ENCODE measurements at places on chromosomes 5 and 9.
A peak's percentile ranks its signal among the peaks of the same experiment; 100 is the strongest.

DNA sequence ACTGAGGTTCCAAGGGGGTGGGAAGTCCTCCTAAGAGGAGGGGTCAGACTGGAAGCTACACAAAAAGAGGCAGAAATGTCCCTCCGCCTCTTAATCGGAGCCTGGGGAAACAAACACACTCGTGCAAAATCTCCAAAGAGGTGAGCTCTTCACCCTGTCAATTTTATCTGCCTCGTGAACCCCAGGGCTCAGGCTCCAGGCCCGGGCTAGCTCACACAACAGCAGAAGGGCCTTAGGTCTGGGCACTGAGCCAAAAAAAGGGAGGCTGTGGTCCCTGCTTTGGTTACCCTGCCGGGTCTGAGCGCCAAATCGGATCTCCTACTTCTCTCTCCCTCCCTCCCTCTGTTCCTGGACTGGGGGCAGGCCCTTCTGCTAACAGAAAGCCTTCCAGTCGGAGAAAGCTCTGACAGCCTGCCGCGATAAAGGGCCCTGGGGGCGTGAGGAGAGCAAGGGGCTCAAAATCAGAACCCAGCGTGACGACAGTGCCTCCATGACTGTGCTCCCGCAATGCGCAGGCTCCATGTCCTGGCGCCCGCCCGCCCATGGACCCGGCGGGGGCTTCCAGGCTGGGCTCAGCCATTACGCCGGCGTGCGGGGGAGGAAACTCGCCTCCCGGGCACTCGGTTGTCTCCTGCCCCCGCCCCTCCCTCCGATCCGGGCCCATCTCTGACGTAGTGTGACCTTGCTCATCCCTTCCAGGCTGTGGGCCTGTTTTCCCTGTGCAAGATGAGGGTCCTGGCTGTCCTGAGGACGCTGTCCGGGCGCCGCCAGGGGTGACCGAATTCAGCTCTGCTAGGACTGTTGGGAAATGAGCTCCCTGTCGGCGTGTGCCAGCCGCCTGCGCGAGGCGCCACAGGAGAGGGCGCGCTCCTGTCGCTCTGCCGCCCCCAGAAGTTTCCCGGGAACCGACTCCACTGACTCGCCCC is 865 bp upstream of the SLC22A4 start:
- peak; percentile 89 for DNase-seq

DNA sequence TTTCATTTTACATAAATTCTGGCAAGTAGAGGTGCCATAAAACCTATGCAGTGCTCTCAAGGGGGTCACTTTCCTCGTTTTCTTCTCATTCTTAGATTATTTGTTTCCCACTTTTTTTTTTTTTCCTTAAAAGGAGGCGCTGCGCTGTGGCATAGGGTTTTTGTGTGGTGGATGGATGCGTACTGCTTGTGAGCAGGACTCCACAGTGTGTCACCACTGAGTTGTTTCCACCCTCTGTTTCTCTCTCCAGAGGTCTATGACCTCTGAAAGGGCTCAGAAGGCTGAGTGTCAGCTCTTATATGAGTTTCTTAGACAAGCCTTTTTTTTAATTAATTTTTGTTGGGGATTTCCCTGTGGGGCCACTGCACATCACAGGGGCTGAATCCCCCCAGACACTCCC is 13.6 kb upstream of the CLTB start:
- DNase-seq = no peak

DNA sequence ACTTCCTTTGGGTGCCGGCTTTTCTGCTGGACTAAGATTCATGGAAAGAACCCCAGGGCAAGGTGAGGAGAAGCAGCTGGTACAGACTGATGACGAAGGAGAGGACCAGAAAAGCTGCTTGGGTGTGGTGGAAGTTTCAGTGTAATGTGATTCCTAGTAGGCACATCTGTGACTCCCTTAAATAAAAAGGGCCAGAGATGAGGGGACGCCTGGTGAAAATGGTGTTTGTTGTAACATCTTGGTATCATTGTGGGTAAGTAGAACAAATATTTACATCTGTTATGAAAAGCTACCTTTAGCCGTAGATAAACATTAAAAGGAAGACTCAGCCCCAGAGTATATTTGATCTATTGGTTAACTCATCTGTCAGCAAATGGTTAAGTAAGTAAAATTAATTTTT is 33.8 kb downstream of the OTULINL start:
- DNase-seq = no peak

DNA sequence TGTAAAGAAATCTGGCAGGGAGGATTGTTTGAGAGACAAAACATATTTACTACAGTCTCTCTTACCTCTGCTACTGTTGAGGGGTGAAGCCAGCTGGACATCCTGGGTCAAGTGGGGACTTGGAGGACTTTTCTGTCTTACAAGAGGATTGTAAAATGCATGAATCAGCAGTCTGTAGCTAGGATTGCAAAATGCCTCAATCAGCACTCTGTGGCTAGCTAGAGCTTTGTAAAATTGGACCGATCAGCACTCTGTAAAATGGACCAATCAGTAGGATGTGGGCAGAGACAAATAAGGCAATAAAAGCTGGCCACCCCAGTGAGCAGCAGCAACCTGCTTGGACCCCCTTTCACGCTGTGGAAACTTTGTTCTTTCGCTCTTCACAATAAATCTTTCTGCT is 995.8 kb upstream of the CDH6 start:
- no peak for DNase-seq

DNA sequence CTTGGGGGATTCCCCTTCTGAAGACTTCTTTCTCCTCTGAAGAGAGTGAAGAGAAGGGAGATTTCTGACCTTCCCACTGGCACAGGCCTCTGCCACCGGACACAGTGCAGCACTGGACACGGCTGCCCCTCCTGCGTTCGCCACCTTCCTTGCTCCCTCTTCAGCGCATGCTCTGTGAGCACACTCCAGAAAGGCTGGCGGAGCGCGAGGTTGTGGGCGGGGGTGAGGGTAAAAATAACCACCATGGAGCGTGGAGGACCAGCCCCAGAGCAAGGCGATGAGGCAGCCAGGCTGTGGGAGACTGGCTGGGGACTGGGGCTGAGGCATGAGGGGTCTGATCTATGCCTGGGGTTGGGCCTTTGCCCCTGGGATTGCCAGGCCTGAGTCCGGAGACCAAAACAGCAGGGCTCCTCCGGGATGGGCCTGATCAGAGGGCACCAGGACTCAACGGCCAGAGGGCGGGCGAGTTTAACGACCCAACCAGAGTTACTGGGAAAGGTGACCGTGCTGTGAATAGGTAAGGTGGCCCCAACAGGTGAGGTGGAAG is 97.2 kb downstream of the ROR2 start:
- DNase-seq = no peak

DNA sequence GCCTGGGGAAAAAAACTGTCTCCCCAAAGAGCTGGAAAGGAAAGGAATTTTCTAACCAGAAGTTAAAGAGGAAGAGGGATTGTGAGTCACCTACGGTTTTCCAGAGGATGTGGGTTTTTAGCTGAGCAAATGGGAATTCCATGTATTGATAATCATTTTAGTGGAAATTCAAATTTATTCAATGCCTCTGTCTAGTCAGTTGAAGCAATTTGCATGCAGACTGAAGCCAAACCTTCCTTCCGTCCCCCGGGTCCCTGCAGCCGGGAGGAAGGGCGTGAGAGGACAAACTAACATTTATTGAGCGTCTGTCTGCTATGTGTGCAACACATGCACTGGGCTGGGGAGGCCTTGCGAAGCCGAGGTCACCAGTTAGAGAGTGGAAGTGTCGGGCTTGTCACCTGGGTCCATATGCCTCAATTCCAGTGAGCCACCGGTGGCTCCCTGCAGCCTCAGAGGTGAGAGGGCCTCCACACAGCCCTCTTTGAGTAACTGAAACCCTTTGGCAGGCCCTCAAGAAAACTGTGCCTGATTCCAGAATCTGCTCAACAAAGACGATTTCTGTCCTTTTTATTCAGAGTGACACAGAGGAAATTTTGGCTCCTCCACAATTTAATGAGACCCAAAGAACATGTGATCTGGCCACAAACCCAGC is 70.3 kb downstream of the COL27A1 start:
- peak; percentile 74 for DNase-seq

DNA sequence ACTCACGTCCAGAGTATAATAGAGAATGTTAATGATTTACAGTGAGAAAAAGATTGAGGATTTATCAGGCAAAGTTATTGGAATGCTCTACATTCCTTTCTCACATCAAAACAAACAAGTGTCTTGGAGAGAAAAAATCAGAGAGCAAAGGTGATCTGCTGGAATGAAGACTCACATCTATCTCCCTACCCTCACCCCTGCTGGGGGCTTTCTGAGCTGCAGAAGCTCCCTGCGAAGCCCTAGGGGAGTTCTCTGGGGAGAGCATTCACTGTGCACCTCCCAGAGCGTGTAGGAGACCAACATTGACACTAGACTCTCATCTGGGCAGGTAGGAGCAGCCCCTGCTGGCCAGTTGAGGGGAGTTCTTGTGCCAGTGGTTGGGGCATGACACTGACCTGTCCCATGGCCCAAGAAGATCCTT is 76.6 kb upstream of the ADAMTS16 start:
- no peak for DNase-seq

DNA sequence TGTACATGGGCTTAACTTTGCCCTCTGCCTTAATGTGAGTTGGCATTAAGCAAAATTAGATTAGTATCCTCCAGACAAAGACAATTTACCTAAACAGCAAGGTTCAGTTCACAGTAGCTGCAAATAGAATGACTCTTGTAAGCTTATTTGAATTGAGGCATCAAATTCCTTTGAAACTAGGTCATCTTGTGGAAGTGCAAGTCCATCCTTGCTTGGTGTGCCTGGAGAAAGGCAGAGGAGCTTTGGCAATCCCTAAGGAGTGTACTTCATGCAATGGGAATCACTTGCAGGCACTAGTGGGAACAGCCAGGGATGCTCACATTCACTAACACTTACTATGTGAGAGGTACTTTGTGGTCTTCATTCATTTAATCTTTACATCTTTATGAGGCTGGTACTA is 118.3 kb downstream of the DRD1 start:
- no peak for DNase-seq

- peak; percentile 55 for DNase-seq
Measured at GRCh38 chr9:19994296-19994695, 205.5 kb upstream of the SLC24A2 start.

- DNase-seq = peak; percentile 33
Measured at GRCh38 chr5:135569755-135570452, 8.9 kb downstream of the CXCL14 start.

- no peak for DNase-seq
Measured at GRCh38 chr9:37639841-37640240, 10.9 kb upstream of the FRMPD1 start.

Measured in fibroblast of mammary gland (primary cell).